ENCODE measurements at places on chromosomes 1 and 21. TPM values are rescaled to one million over a fixed set of nuclear protein-coding genes. Genes with fewer than 3 reads are reported as not detected.

DNA sequence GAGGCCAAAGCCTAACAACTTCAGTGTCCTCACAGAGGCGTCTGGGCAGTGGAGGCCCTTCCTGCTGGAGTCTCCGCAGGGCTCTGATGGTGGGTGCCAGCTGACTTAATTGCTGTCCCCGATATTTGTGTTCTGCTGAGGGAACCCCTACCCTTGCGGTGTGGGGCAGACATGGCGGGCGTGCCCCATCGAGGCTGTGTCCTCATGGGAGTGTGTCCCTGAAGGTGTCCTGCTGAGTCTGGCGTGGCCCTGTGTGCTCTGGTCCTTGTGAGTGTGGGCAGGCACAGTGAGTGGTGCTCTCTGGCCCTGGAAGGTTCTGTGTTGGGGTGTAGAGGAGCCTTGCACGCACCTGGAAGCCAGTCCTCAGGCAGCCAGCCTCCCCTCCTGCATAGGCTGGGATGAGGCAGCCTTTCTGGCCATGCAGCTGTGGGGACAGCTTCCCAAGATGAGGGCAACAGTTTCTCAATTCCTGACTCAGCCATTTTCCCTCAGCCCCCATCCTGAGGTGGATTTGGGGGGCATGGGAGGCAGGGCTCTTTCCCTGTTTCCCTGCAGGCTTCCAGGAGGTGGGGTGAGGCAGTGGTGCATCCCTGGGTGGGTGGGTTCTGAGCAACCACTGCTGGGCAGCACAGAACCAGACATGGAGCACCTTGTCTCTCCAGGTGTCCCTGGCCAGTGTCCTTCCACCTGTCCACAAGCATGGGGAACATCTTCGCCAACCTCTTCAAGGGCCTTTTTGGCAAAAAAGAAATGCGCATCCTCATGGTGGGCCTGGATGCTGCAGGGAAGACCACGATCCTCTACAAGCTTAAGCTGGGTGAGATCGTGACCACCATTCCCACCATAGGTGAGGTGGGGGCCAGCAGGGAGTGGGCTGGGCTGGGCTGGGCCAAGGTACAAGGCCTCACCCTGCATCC is 6.5 kb downstream of the C1orf35 start:
- DNase-seq = no peak

GRCh38 chr1:160220301-160220700 is 15.1 kb downstream of the PEA15 start:
- DNase-seq = no peak

DNA sequence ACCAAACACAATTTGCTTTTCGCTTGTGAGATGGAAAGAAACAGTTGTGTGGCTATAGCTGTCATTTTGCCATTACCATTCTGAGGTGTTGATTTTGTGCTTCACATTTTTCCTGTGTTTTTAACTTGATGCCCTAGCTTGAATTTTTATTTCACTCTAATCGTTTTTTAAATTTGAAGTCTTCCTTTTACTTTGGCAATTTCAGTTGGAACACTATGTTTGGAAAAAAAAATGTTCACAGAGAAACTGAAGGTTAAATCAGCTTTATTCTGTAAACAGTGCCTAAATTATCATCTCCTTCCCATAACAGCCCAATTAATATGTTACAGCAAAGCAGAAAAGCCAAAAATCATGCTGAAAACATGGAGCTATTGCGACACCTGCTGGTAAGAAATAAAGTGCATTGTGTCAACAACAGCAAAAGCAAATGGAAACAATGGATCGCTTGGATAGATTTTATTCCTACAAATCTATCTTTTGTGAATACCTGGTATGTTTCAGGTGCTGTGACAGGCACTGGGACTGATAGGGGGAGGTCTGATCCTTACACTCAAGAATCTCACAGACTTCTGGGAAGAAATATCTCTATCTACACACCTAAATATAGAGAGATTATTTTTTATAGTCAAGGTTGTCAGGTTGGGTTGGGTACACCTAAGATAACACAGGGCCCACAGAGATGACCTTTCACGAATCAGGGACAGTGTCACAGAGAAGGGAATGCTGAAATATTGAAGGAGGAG is 16.2 kb upstream of the ERICH3 start:
- DNase-seq = peak; percentile 15

DNA sequence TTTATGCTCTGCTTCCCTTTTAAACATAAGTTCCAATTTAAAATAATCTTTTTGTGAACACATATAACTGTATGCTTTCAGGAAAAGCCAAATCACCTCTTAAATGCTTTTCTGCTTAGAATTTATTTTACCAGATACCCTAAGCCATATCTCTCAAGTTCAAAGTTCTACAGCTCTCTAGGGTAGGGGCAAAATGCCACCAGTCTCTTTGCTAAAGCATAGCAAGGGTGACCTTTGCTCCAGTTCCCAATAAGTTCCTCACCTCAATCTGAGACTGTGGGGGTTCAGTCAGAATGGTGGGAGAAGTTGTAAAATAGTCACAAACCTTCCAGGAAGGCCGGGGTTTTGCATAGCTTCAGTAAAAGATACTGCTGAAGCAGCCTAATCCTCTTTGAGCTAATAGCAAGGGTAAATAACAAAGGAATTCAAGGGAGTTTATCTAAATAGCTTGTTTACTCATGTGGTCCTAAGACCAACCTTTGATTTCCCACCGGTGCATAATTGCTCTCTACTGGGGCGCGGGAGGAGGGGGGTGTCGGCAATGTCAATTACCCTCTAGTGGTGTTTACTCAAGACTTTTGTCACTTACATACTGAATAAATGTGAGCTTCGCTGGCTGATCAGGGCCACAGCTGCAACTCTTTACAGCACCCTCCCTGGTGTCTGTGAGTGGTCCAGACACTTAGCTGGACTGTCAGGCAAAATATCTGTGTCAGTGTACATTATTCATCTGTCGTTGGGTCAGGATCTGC is 1376.2 kb downstream of the NCAM2 start:
- DNase-seq = no peak

DNA sequence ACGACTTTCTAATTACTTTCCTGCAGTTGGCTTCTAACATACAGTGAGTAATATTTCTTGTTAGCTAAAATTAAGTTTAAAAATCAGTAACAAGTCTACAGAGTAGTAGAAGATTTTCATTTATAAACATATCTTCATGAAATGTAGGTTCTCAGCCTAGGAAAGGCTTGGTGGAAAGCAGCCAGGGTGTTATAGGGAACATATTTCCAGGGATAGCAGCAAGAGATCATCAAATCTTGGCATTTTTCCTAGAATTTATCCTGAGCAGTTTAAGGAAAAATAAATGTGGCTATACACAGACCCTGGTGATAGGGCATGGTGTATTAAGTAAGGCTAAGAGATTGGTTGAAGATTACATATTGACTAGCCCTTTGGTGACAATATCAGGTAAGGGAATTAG is 203.5 kb upstream of the NEGR1 start:
- no peak for DNase-seq

- no peak for DNase-seq
Measured at GRCh38 chr1:107019166-107019565, 37.3 kb upstream of the PRMT6 start.

DNA sequence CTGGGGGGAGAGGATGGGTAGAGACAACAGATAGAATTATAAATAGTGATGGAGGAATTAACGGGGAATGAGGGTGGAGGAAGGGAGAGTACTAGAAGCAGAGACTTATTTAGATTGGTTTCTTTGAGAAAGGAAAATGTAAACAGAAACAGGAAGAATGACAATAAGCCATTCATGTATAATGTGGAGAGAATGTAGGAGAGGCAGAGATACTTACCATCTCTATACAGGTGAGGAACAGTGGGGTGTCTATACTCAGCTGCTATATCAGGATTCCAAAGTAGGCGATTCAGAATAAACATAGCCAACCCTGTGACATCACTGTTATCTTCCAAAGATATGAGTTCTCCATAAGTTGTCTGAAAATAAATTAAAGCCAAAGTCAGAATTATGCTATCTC is 16.8 kb downstream of the ASPM start:
- no peak for DNase-seq

- DNase-seq = peak; percentile 45
Measured at GRCh38 chr1:27862671-27863537, 9.4 kb upstream of the THEMIS2 start.

DNA sequence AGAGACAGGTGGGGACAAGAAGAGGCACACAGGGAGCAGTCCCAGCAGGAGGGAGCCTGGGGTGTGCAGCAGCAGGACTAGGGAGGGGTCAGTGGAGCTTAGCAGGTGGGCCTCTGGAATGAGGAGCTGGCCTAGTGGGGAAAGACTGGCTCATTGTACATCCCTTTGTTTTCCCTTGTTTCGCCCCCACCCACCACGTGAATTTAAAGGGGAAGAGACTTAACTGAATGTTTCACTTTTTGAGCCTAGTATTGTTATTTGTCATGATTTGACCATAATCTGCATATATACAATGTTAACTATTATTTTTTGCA is 181.7 kb downstream of the DHRS3 start:
- no peak for DNase-seq

- no peak for DNase-seq
Measured at GRCh38 chr1:186849271-186849671, 20.5 kb downstream of the PLA2G4A start.

GRCh38 chr1:12078575-12078937 is 15.5 kb downstream of the TNFRSF8 start:
- DNase-seq = no peak

The GUCA2A gene
- 2,017 TPM for total RNA-seq

The NUDT4B gene
- total RNA-seq = not detected

The KPNA6 gene
- total RNA-seq = 20.5 TPM
